ENCODE measurements at places on chromosomes 13 and 19.

- DNase-seq = no peak
Observed at GRCh38 chr19:6812612-6813011, 40.1 kb downstream of the VAV1 start.

DNA sequence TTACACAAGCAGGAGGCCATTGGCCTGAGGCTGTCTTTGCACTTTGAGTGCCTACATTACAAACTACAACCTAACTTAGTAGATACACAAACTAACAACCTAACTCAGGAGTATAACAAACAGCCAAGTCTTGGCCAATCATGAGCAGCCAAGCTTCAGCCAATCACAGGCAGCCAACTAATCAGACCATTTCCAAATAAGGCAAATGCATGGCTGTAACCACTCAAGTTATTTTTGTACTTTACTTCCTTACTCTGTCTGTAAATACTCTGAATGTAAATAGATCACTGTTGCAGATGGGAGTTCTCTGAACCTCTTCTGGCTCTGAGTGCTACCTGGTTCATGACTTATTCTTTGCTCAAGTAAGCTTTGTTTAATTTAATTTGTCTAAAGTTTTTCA, 748.1 kb upstream of the SGCG start:
- DNase-seq = no peak

DNA sequence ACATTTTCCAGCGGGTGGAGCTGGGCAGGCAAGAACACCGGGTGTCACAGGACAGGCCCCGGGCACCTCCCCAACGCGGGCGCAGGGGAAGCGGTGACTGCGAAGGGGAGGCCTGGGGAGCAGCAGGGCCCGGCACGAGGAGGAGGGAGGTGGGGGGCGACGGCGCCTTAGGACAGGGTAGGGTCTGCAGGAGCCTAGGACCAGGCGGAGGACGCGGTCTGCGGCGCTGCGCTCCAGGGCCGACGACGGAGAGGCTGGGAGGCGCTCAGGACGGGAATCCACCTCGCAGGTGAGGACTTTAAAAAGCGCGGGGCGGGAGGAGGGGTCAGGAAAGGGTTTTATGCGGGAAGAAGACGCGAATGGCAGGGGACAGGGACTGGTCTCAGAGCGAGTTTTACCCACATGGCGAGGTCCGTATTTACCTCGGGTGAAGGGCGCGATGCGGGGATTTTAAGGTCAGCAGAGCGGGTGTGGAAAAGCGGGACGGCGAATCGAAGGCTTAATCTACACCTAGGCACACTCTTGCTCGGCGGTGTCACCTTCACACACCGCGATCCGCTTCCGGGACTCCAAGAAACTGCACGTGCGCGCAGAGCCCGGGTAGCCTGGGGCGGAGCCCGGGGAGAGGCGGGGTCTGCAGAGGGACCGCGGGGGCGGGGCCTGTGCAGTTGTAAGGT, 13.5 kb downstream of the ERVV-2 start:
- DNase-seq = no peak

DNA sequence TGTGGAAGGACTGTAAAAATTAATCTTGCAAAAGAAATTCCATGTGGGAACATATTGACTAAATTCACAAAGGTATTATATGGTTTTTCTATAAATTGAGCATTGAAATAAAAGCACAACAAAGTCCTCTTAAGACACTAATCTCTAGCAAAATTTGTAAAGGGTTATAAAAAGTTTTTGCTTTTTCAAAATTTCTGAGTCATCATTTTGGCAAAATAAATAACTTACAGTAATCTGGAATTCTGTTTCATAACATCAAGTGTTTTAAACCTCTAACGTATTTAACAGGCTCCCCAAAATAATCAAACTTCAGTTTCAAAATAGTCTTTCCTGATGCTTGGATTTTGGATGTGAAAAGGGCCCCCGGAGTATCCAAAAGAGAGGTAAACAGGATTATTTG, 26.0 kb downstream of the MED4 start:
- DNase-seq = no peak

DNA sequence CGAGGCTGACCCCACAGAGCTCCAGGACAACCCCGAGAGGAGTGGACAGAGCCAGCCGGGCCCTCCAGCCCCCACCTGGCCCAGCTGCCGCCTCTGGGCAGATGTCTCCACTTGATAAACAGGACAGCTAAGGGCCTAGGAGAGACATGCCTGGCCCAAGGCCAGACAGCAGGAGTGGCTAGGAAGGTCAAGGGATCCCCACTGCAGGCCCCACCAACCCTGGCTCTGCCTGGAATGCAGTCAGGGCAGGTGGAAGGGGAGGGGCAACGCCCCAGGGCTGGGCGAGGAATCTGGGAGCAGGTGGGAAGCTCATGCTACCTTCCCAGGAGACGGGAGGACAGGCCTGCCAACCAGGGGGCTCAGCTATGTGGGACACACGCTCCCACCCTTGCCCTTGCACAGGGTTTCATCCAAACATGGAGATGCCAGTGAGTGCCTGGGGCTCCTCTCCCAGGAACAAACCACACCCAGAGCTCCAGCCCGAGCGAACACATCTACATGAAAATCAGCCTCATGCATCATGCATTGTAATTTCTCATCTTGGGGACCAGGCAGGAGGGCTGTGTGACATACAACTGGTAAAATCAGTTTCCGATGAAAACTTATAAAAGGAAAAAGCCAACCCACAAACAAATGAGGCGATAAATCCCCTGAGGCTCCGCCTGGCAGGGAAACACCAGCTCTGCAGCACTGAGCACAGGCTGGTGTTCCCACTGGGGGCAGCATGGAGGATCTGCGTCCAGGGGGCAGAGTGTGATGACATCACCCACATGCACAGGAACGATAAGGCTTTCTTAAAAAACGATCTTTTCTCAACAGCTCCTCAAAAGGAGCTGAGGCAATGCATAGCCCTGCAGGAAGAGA, 25.0 kb downstream of the SH3GL1 start:
- no peak for DNase-seq

- DNase-seq = no peak
Observed at GRCh38 chr13:102771298-102772041, 2.1 kb downstream of the TEX30 start.

- DNase-seq = peak; percentile 46
Observed at GRCh38 chr19:31438401-31439269, 89.4 kb upstream of the TSHZ3 start.

- peak; percentile 66 for DNase-seq
Observed at GRCh38 chr13:106570299-106570852, 2.4 kb upstream of the ARGLU1 start.

DNA sequence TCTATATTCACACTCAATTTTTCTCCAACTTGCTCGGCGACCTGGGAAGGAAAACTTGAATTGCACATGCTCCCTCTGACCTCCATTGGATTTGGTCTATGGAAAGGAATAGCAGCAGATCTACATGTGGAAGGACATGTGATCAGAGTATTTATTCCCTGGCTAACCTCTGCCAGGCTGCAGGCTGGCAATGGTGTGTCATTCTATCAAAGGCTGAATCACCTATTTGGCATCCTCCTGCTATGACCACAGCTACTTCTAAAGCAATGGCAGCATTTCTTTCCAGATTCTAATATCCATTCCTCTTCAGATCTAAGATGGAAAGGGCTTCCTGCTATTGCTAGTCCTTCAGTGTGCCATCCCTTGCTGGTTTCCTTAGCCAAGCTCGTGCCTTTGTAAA, 144.3 kb upstream of the FREM2 start:
- peak; percentile 16 for DNase-seq

DNA sequence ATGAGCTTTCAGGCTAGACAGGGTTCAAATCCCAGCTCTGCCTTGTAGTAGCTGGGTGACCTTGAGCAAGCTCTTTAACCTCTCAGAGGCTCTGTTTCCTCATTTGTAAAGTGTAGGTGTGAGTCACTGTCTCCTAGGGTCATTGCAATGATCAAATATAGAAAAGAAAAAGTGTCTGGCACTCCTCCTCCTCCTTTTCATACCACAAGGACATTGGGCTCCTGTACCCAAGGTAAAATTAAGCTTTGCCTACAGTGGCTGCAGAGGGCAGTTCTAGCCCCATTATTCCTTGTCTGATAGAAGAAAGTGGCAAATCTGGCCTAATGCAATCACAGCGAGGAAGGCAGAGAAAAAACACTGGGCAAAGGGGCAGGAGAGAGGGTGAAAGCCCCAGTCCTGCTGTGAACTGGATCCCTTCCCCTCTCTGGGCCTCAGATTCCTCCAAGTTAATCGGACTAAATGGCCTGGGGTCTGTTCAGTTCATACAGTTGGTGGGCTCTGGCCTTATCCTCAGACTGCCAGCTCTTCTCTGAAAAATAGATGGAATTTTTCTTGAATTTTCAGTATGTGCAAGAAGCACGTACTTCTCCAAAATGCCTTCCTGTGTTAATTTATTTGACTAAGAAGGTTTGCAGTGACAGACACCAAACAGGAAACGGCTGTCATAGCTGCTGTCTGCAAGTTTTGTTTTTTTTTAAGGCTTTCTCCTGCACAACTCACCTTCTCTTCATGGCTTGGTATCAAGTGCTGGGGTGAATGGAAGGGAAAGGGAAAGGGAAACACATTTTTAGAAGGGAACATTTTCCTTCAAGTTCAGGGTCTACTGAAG, 35.3 kb downstream of the RGCC start:
- no peak for DNase-seq

GRCh38 chr13:76937281-76937820, 11.0 kb upstream of the ACOD1 start:
- DNase-seq = peak; percentile 78

Data from epithelial cell of prostate (primary cell).